Ovary (tissue), 10 donors: ENCODE measurements at places on chromosomes 3 and 15. TPM values are rescaled to one million over a fixed set of nuclear protein-coding genes. Genes with fewer than 3 reads are reported as not detected.

DNA sequence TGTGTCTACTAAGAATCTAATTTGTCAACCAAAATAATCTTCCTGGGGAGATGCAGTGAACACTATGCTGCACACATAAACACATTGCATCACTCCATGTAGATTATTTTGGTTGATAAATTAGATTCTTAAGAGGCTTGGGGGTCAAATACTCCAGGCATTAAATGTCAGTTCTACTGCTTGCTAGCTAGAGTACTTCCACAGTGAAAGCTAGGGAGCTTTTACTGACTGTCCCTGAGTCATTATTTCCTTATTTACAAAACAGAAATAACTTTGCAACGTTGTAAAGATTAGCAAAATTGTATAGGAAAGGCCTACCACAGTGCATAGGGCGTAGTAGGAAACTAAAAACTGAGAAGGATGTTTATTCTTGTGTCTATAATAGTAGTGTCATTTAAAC is 12.9 kb upstream of the TMC3 start:
- H3K4me1 ChIP-seq, result no peaks in the 10 kb centered on the region
- no peak overlapping the region for H3K27ac ChIP-seq
- no peaks in the 10 kb centered on the region for H3K36me3 ChIP-seq
- no peak overlapping the region for H3K4me3 ChIP-seq

GRCh38 chr3:64627042-64627441 is 60.8 kb downstream of the ADAMTS9 start:
- H3K27ac ChIP-seq, result no peak overlapping the region
- no peaks in the 10 kb centered on the region for H3K4me1 ChIP-seq
- no peak overlapping the region for H3K4me3 ChIP-seq
- no peak for DNase-seq
- no peaks in the 10 kb centered on the region for H3K36me3 ChIP-seq
- H3K27me3 ChIP-seq, result no peaks in the 10 kb centered on the region

DNA sequence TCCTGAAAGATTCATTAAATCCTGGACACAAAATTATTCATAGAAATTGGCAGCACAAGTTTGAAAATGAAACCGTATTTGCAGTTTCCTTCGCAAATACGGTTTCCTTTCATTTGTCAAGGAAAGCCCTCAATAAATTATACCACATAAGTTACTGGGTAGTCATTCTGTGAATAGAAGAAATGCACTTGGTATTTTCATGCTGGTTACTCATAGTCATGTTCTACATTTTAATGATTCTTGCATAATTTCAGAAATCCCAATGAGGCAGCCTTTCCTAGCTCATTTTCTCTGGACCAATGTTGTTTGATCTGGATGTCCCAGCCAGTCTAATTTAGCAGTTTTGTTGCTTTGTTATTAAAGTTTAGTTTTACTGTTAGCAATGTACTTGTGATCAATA is 43.2 kb downstream of the MINAR1 start:
- no peak overlapping the region for H3K4me3 ChIP-seq
- H3K36me3 ChIP-seq, result no peaks in the 10 kb centered on the region
- no peaks in the 10 kb centered on the region for H3K27me3 ChIP-seq
- H3K27ac ChIP-seq, result no peak overlapping the region

GRCh38 chr3:148036331-148036876 is 627.2 kb downstream of the ZIC1 start:
- H3K4me3 ChIP-seq, result no peak overlapping the region
- no peaks in the 10 kb centered on the region for H3K4me1 ChIP-seq
- no peaks in the 10 kb centered on the region for H3K36me3 ChIP-seq
- no peak for DNase-seq

DNA sequence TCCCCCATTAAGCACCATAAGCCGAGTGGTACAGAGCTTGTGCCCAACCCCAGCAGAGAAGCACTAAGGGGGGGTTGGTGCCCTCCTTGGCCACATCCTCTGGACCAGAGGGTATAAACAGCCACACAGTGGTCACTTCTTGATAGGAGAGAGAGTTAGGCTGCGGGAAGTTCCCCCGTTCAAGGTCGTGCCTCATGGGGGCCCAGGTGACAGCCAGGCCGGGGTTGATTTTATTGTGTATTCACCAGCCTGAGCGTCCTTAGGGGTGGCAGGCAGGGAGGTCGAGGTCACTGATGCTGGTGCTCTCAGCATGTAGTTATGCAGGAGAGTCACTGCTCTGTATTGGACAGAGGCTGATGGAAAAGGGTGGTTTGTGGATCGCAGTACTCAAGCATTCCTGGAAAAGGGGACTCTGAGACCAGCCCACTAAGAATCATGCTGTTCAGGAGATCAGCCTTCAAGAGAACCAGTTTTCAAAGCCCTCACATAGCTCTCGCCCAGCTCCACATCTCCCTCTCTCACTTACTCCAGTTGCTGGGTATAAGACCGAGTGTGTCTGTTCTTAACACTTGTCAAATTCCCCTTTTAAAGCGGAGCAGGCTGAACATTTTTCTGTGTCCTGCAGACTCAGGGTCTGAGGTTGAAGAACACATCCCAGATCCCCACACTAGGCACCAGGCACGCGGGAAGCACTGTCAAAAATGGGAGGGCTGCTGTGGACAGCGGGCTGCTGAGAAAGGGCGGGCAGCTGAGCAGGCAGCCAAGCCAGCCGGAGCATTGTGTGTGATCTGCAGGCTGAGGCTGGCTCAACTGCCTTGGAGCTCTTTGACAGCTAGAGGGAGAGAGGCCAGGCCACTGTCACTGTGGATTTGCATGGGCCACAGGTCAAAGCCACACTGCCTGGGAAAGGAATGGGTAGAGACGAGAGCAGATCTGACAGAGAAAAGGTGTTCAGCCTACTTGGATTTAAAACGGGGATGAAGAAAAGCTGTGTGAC is 279.3 kb upstream of the LRRFIP2 start:
- H3K27me3 ChIP-seq, result no peaks in the 10 kb centered on the region
- H3K36me3 ChIP-seq, result no peaks in the 10 kb centered on the region

- H3K27ac ChIP-seq, result no peak overlapping the region
- H3K27me3 ChIP-seq, result no peaks in the 10 kb centered on the region
- DNase-seq, result no peak
- H3K4me1 ChIP-seq, result peaks cover 8% of the 10 kb centered on the region
Measured at GRCh38 chr15:47477341-47477740, 240.0 kb upstream of the SEMA6D start.

DNA sequence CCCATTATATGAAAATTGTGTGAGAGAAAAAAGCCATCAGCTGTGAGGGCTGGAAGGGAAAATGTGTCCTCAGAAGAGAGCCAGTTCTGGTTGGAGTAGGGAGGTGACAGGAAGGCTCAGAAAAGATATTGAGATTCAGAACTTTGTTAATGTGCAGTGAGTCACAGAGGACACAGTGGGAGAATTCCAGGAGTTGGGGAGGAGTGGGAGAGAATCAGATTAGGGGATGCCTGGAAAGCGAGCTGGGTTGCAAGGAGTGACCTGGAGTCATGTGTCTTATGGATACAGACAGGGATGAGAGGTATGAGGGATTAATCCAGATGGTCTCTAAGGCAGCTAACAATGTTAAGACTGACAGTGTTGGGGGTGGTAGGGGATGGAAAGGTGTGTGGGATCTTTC is 67.5 kb downstream of the CHST2 start:
- no peaks in the 10 kb centered on the region for H3K27me3 ChIP-seq
- no peaks in the 10 kb centered on the region for H3K4me1 ChIP-seq
- H3K36me3 ChIP-seq, result no peaks in the 10 kb centered on the region

Gene CPLX3
- total RNA-seq, result not detected
